Hypothalamus (tissue), 51 donors: ENCODE measurements at places on chromosomes 13 and 19.
A peak's percentile ranks its signal among the peaks of the same experiment; 100 is the strongest.

DNA sequence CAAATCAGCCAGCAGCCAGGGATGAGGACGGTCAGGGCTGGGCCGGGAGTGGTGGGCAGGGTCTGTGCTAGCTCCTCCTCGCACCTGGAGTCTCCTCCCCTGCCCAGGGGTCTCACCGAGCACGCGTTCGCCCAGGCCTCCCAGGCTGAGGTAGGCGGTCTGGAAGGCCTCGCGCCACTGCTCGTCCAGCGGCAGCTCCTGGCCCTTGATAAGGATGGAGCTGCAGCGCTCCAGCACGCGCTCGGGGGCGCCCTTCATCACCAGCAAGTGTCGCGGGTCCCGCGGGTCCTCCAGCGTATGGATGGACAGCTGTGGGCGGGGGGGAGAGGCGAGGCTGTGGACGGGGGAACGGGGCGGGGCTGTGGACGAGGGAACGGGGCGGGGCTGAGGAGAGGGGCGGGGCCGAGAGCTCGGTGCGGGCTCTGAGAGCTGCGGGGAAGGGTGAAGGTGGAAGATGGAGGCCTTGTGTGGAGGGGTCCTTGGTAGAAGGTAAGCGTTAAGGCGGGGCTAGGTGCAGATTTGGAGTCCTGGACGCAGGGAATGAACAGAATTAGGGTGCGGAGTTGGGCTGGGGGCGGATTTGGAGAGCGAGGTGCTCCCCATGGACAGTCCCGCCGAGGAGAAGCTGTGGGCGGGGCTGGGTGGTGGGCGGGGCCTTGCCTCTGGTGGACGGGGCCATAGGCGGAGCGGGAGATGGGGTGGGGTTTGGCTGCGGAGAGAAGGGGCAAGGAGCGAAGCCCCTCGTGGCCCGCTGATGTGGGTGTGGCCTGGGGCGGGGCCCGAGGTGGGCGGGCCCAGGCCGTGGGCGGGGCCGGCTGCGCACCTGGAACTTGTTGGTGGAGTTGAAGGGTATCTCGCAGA is 5.7 kb downstream of the ATP4A start:
- DNase-seq = peak; percentile 42

GRCh38 chr19:1267477-1268225 is 1.5 kb upstream of the CIRBP start:
- DNase-seq = no peak

DNA sequence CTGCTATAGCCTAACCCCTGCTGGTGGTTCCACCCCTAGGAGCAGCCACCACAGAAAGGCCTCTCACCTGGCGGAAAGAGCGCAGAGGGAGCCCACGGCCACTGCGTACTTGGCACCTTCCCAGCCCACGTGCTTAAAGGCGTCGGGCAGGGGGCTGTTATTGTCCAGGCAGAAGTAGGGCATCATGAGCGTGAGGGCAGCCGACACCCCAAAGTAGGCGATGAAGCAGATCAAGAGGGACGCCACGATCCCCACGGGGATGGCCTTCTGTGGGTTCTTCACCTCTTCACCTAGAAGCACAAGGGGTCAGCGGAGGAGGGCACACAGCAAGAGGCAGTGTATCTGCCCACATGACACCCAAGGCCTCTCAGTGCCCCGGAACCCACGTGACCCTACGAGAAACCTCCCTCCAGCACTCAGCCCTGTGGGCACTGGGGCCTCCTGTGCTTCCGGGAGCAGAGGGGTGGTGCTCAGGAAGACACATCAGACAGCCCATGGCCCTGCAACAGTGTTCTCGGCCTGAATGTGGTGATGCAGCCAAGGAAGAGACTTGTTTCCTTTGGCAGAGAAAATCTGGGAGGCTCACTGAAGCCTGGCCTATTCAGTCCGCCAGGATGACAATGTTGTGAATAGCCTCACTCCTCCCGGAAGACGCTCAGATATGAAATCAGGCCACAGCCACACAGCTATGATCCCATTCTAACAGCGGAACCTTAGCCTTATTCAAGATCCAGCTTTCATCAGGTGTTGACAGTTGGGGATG is 72.1 kb downstream of the SLC7A1 start:
- no peak for DNase-seq

DNA sequence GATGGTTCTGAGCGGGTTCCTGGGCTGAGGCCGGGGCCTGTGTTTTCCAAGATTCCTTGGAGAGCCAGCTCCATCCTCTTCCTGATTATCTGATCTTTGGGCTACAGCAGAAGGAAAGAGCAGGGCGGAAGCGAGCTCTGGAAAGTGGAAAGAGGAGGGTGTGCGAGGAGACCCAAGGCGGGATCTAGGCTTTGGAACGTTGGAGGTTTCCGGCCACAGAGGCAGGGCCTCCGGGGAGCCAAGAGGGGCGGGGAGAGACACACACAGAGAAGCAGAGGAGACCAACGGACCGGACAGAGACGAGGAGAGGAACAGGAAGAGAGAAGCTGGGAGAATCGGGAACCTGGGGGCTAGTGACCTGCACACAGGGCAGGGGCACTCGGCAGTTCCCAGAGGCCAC is at the start of gene CLEC11A:
TSS of gene CLEC11A (plus strand) at position 296 of the 400 bp plus-strand sequence. CDS start 162 bp downstream, outside the sequence.
- no peak for DNase-seq

- DNase-seq = no peak
These were observed 327.8 kb downstream of the ATP8A2 start for GRCh38 chr13:25699600-25699999.

GRCh38 chr19:54521860-54522513 is 19.4 kb downstream of the LAIR2 start:
- DNase-seq = no peak

- no peak for DNase-seq
These were observed 80.0 kb downstream of the NDFIP2 start for GRCh38 chr13:79560954-79561353.

DNA sequence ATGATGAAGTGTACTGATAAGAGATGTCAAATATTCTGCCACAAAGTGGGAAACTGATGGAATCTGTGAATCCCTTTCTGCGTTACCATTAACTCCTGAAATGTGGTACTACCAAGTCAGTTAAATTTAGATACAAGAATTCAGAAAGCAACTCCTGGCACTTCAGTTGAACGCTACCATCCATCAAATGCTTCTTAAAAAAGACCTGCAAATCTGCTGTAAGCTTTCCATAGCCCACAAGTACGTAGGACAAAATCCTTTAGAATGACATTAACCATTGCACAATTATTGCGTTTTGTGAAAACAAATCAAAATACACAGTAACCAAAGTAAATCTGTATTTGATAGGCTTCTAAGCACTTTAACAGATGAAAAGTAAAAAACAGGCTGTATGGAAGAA is 5.4 kb downstream of the SMAD9 start:
- no peak for DNase-seq

GRCh38 chr13:78100486-78100885 is 181.9 kb upstream of the EDNRB start:
- DNase-seq = no peak

DNA sequence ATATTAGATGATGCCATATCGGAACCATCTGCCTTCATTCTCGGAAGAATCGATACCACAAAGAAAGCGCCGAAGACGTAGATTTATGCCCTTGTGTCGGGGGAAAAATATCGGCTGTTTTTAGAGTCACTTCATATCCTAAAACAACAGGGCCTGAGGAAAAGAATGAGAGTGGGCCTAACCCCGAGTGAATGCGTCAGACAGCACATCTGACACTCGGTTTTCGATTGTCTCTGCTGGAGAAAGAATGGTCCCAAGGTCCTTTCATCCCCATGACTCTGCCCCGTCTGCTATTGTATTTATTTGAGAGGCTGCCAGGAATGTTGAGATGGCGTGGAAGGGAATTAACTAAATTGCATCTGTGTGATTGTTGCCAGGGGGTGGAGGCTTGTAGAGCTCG is 46.1 kb downstream of the CHST8 start:
- no peak for DNase-seq

DNA sequence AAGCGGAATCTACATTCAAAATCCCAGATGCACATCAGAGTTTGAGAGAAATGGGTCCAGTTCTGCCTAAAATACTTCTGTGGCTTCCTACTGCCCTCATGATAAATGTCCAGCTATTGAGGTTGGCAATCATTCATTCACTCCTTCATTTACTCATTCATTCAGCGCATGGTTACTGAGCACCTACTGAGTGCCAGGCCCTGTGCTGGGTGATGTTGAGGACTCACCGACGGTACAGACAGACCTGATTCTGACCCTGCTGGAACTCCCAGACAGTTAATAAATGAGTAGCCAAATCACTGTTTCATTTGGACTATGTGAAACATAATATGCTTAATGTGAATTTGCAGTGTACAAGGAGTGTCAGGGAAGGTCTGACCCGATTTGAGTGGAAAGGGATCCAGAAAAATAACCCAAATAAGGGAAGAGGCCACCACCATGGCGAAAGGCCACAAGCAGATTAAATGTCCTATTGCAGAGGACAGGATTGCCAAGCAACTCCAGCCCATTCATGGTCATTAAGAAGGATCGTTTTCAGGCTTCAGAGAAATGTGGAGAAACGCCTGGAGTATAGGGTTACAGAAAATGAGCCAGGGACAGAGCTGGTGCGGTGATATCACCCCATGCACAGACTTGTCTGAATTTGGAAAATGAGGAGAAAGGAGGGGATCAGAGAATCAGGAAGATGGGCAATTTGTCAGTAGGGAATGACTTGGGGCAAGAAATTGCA is 20.5 kb downstream of the DYRK1B start:
- DNase-seq = no peak

- DNase-seq = no peak
These were observed at the start of gene CDC34 for GRCh38 chr19:531753-532560. Gene CDC34 (plus strand): TSS chr19:531760. CDS start chr19:531932, 172 bp downstream.

DNA sequence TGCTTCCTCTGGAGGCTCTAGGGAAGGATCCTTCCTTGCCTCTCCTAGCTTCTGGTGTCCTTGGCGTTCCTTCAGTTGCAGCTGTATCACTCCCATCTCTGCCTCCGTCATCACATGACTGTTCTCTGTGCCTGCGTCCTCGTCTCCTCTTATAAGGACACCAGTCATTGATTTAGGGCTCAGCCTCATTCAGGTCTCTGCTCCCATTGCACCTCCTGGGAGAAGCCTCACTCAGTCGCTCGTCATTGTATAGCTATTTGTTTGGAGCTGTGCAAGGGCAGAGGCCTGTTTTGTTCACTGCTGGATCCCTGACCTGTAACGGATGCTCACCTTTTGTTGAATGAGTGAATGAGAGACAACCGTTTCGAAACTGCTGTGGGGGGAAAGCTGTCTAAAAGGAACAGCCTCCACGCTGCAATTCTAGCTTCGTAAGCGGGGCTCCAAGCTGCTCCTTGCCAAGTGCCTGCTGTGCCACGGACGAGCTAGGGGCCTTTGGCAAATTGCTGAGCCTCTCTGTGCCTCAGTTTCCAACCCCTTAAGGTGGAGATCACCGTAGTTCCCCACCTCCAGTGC is 17.2 kb downstream of the BRSK1 start:
- DNase-seq = no peak

DNA sequence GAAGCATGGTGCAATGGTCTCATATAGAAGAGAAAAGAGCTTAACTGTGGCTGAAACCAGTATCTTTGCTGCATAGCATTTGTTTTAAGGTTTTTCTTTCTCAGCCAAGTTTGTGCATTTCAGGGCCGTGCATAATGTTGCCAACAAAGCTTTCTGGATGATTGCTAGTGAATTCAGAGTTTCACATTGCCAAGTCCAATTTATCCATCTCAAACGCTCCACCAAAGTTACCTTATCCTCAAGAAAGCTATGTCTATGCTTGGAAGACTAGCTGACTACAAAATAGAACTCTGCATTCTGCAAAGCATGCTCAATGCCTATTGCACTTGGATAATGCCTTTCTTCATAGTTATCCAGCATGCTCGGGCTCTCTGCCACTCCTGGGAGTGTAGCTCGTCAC is 535.8 kb upstream of the SGCG start:
- no peak for DNase-seq

DNA sequence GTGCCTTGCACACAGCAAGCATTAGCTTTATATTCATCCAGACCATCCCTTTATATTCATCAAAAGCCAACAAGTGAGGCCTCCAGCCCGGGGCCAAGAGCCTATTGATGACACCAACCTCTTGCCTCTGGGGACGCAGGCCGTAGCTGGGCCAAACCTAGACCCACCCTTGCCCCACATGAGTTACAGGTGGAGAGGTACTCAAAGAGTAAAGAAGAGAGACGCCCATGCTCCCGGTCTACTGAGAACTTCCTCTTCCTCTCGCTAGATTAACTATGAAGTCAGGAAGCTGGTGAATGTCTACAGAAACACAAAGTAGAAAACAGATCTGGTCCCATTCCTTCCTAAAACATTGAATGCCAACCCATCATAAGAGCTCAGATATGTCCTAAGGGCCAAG is 3.8 kb upstream of the MLNR start:
- DNase-seq = no peak

GRCh38 chr19:30629086-30629485 is 256.9 kb downstream of the ZNF536 start:
- DNase-seq = no peak

- DNase-seq = no peak
These were observed 10.8 kb downstream of the GYS1 start for GRCh38 chr19:48982280-48982679.

- no peak for DNase-seq
These were observed 74.2 kb downstream of the TRPC4 start for GRCh38 chr13:37795326-37795725.

- peak; percentile 1 for DNase-seq
These were observed 674 bp downstream of the TRPC4 start for GRCh38 chr13:37868691-37869505.

DNA sequence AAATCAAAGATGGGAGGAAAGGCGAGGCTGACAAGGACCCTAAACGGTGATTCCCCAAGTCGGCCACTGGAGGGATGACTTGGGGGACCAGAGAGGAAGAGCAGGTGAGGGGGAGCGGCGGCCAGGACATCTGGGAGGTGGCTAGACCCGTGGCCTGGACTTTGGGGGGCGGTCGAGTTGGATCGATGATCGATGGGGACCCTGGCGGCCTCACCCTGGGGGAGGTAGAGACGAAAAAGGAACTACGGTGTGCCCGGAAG is 7.7 kb upstream of the CIRBP start:
- DNase-seq = no peak

DNA sequence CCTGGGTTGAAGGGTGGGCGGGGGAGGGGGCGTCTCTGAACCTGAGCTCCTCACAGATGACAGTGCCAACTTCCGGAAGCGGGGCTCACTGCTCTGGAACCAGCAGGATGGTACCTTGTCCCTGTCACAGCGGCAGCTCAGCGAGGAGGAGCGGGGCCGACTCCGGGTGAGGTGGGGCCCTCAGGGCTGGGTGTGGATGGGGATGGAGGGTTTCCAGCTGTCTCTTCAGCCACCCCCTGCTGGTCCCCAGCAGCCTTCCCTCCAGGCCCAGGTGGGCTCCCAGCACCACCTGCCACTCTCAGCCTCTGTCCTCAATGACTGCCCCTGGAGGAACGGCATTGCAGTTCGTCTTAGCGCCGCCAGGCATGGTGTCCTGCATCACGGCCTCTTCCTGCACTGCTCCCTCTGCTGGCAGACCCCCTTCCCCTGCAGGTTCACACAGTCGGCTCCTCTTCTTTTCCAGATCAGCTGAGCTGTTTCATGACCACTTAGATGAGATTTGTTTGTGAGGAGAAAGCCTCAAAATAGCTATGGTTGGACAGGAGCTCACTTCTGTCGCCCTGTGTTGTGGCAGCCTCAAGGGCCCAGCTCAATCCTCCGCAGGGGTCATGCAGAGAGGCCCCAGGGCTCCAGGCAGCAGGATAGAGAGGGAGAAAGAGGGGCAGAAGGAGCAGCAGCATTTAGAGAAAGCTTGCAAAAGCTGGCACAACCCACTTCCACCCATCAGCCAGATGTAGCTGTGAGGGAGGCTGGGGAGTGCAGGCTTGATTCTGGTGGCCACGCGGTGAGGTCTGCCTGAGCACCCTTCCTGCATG is 2.5 kb upstream of the GARIN5A start:
- no peak for DNase-seq
